T47D (cell line): ENCODE measurements at places on chromosomes 16 and 17.

GRCh38 chr16:1206786-1207185, 18.3 kb downstream of the TPSG1 start:
- no peak for DNase-seq

DNA sequence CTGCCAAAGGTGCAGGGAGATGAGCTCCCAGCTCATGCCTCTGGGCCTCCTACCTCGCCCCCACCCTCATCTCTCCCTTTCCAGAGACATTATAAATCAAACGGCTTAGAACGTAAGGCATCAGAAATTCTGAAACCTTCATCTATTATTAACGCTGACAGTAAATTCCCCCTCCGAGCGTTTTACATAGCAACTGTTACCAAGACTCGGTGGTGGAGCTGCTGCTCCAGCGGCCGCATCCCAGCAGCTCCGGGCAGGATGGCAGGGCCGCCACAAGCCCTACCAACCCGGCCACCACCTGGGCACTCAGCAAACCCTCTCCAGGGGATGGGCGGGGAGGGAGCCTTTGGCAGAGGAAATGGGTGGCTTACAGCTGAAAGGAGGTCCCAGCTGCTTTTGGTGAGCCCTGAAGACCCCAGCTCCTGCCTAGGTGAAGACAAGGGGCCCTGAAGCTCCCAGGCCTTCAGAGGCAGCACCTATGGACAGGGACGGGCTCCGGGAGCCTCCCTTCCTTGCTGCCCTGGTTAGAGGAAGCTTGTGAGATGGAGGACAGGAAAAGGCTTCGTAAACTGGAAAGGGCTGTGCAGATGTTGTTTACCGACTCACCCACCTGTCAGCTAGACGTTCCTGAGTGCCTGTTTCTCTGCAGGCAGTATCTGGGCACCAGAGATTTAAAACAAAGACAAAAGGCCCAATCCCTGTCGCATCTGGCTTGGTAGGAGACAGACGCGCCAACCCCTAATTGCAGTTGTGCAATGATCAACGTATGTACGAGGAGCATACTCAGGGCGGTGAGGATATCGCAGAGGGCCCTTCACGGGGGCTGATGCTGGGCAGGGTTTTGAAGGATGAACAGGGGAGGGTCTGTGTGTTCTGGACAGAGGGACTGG, 76.9 kb downstream of the RAI1 start:
- DNase-seq = no peak

GRCh38 chr17:50354776-50355175, 8.8 kb downstream of the XYLT2 start:
- DNase-seq = no peak

DNA sequence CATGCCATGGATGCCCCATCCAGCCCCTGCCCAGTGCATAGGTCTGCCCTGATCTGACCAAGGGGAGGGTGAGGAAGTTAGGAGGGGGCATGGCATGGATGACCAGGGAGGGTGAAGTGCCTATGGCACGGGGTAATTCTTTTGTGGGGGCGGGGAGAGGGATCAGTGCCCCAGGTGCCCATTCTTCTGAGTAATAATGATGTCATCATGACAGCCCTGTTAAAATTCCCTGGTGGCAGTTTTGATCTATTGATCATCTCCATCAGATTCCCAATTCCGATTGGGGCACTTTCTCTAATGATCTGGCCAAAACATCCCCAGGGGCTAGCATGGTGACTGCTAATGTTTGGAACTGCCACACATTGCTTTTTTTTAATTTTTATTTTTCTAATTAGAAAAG, 392.2 kb downstream of the UTP18 start:
- DNase-seq = no peak

DNA sequence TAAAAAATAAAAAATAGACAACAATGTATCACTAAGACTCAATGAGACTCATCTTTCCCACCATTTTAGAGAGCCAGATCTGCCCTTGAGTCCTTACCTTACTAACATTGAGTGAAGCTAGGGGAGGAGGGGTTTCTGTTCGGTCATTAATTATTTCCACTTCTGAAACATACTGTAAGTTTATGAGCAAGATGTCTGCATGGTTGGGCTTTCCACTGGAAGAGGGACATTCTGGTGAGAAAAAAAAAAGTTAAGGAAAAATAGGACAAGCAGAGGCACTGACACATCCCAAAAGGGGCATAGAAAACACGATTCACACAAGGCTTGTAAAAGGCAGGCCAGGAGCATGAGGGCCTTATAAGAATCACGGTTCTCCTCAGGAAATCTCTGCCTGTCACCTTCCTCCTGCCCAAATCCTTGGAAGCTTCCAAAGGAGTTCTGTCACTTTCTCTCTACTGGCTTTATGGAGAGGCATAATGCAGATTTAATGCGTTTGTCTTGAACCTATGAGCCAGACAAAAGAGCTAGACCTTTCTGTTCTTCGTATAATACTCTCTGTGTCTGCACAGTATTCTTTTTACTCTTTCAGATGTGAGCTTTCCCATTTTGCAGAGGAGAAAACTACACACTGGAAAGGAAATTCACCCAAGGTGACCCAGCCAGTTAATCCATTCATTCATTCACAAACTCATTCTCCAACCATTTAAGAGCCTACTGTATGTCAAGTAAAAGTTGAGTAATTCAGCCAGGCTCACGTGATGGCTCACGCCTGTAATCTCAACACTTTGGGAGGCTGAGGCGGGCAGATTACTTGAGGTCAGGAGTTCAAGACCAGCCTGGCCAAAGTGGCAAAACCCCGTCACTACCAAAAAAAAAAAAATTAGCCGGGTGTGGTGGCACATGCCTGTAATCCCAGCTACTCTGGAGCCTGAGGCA, 2.5 kb downstream of the LSM12 start:
- no peak for DNase-seq

DNA sequence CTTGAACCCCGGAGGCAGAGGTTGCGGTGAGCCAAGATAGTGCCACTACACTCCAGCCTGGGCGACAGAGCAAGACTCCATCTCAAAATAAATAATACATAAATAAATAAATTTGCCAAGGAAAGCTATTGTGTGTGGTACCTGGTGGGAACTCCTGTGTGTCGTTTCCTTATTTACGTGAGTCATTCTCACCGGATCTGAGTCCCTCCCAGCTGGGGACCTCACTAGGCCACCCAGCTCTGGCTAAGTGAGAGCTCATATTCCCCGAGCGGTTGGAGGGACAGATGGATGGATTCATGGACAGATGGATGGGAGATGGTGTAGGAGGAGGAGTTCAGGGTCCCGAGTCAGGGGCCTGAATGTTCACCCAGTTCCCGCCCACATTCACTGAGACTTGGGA, 22.9 kb upstream of the C1QL1 start:
- DNase-seq = no peak

DNA sequence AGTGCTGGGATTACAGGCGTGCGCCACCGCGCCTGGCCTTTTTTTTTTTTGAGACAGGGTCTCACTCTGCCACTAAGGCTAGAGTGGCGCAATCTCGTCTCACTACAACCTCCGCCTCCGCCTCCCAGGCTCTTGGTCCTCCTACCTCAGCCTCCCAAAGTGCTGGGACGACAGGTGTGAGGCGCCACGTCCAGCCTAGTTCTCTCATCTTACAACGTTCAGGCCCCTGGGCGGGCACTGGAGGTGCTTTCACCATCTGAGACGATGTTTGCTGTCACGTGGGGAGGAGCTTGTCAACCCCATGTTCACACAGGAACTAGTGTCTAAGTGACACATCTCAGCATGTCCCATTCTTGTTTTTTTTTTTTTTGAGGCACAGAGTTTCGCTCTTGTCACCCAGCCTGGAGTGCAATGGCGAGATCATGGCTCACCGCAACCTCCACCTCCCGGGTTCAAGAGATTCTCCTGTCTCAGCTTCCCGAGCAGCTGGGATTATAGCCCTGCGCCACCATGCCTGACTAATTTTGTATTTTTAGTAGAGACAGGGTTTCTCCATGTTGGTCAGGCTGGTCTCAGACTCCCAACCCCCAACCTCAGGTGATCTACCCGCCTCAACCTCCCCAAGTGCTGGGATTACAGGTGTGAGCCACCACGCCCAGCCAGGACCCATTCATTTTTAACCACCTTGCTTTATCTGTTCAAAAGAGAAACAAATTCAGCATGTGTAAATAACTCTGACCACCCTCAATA, 5.2 kb upstream of the FANCA start:
- DNase-seq = no peak

DNA sequence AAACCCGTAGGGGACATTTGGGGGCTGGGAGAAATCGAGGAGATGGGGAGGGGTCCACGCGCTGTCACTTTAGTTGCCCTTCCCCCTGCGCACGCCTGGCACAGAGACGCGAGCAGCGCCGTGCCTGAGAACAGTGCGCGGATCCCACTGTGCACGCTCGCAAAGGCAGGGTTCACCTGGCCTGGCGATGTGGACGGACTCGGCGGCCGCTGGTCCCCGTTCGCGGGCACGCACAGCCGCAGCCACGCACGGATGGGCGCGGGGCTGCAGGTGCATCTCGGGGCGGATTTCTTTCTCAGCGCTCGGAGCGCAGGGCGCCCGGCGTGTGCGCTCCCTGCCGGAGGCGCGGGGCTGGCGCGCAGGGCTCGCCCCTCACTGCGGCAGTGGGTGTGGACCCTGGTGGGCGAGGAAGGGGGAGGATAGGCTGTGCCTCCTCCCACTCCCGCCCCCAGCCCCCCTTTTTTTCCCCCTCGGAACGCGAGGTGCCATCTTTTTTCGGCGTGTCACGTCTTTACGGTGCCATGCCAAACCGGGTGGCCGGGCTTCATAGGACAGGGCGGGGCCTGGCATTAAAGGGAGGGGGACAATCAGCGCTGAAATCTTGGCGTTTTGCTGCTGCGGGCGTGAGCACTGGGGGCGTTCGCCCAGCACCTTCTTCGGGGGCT, 1.1 kb downstream of the MAPT start:
- DNase-seq = peak; percentile 60

GRCh38 chr17:80126449-80126715, 20.5 kb downstream of the EIF4A3 start:
- no peak for DNase-seq

GRCh38 chr17:73748508-73748907, 104.3 kb upstream of the SDK2 start:
- DNase-seq = no peak

DNA sequence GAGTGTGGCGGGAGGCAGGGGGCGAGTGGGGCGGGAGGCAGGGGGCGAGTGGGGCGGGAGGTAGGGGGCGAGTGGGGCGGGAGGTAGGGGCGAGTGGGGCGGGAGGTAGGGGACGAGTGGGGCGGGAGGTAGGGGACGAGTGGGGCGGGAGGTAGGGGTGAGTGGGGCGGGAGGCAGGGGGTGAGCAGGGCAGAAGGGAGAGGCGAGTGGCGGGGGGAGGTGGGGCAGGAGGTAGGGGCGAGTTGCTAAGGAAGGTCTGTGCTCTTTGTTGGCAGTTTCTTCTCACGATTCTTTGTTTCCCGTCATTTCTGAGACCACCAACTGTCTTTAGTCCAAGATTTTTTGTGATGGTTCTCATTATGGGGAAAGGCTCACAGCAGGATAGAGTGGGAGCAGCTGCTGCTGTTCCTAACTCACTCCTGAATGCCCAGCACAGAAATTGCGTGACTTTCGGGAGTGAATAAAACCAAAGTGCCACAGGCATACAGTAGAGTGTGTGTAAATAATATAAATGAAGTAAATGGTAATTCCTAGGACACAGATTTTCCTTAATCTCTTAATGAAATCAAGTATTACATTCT, 44.7 kb downstream of the COG7 start:
- DNase-seq = no peak

- no peak for DNase-seq
Observed at GRCh38 chr16:81483064-81483969, 38.7 kb downstream of the CMIP start.

- no peak for DNase-seq
Observed at GRCh38 chr16:15961060-15961511, 11.7 kb downstream of the ABCC1 start.

GRCh38 chr17:6667516-6667915, 16.0 kb downstream of the C17orf100 start:
- no peak for DNase-seq

DNA sequence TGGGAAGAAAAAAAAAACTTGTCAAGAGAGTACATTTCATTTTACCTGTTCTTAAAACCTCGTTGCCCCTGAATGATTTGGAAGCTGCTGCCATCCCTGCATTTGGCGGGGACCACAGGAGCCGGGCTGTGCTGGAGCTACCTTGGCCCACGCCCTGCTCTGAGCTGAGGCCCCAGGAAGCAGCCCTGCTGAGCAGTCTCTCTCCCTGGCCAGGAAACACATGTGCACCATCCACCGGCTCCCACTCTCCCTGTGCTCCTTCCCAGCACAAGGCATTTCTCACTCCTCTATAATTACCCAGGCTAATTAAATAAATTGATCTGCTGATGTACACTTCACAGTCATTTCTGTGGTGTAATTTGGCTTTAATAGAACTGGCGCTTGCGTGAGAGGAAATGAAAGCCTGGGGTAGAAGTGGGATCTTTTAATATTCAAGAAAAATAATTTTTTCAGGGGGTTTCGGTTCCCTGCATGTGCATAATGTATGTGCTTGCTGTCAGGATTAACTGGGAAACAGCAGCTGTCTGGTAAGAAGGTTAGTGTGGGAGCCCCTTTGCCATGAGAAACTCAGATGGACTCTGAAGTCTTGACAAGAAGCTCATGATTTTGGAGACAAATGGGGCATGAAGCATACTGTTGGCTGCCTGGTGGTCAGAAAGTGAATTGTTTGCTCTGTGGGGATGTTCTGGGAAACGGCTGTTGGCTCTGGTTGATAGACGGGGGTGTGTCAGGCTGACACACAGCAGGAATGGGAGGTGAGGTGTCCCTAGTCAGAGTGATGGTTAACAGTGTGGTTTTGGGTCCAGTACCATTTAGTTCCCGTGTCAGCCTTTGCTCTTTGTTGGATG, 252.3 kb upstream of the EEF2KMT start:
- DNase-seq = no peak

- no peak for DNase-seq
Observed at GRCh38 chr17:49964769-49965523, 4.0 kb upstream of the DLX4 start.

- DNase-seq = no peak
Observed at GRCh38 chr17:44673893-44674292, 15.7 kb downstream of the CCDC43 start.

- no peak for DNase-seq
Observed at GRCh38 chr16:57786632-57787518, 15.4 kb downstream of the KIFC3 start.

DNA sequence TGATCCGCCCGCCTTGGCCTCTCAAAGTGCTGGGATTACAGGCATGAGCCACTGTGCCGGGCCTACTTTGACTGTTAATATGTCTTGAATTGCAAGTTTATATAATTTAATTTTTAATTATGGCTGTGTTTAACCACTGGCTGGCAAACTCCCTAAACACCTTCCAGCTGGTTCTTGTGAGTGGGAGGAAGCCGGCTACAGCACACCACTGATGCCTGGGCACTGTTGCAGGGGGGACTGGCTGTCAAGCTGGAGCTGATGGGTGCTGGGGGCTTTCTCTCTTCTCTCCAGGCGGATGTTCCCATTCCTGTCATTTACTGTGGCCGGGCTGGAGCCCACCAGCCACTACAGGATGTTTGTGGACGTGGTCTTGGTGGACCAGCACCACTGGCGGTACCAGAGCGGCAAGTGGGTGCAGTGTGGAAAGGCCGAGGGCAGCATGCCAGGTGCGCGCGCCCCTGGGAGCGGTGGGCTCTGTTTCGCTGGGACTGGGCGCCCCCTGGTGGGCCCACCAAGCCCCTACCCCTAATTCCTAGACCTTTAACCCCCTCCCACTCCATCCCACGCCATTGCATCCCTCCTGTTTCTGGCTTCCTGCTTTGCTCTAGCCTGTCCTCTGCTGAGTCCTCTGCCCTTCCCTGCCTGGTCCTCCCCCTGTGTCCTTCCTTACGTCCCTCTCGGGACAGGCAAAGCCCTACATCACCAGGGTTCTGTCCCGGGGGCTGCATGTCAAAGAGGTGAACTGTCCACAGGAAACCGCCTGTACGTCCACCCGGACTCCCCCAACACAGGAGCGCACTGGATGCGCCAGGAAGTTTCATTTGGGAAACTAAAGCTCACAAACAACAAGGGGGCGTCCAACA, 9.5 kb downstream of the TBX21 start:
- no peak for DNase-seq
